ENCODE measurements at places on chromosomes 3 and 15. TPM values are rescaled to one million over a fixed set of nuclear protein-coding genes. Genes with fewer than 3 reads are reported as not detected.

DNA sequence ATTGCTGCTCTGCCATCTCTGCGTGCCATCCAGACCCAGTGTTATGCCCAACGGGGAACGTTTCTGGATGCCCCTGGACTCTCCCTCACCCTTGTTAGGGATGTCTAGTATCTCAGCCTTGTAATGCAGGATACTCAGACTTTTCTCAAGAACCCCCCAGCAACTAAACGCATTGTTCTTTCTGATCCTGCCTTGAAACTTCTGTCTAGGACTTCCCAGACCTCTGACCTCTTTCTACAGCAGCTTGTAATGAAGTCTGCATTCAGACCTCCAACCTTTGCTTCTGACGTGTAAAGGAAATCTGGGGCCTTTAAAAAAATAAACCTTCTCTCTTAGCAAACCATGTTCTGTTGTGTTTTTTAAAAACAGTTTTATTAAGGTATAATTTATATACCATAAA, 139.5 kb downstream of the KCNAB1 start:
- DNase-seq = peak; percentile 19

DNA sequence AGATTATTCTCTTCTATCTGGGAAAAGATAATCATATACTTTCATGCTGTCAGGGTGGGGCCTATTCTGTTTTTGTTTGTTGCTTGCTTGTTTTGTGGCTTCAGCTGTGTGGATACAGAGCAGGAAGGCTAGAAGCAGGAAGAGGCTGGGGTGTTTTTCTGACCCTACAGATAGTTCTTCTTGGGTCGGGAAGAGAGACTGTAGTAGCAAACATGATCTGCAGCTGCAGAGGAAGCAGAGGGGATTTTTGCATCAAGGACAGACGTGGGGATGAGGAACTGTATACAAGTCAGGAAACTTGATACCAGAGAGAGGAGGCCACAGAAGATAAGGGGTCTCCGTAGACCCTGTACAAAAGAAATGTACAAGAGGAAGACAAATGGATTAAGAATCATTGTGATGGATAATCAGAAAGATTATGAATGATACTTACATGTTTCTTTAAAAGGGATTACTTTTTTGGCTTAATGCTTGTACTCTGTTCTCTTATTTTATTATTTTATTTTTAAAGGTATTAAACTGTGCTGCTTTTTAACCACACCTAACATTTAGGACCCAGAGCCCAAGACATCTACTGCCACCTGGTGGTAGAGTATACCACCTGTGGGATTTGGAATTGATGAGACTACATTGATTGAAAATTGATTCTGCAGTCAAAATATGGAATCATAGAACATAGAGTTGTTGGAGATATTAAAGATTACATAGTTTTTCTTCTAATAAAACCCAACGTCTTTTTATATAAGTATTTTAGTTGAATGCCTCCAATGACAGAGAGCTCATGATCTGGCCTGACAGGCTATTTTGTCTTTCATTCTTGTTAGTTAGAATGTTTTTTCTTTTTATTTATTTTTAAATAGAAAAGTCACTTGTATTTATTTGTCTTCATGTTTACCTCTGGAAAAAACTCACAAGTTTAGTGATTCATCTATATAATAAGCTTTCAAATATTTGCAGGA, 87.3 kb upstream of the ROPN1 start:
- peak; percentile 51 for DNase-seq

- peak; percentile 58 for DNase-seq
These were observed 191.9 kb downstream of the STT3B start for GRCh38 chr3:31724651-31725050.

DNA sequence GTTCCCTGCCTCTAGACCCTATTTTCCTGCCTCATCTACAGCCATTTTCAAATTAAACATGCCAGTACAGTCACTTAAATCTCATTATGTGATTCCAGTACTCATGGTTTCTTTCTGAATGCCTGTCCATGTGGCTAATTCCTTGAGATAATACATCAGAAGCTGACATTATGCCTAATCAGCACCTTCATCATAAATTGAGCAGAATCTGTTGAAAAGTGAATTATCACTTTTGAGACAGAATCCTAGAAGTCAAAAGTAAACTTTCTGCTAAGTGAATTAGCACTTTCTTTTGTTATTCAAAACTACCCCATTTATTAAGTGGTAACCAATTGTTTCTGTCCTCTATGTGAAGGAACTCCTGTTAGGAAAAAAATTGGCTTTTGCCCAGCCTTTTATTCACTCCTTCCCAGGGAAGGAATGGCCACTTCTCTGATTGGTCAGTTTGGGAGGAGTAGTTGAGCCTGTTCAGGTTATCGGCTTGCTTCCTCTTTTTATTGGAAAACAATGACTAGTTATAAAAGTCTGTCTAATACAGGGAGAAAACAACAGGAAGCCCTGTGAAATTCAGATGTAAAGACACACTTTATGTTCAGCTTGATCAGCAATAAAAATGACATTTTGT, 40.5 kb downstream of the OSTN start:
- no peak for DNase-seq

AHSG gene
- not detected for total RNA-seq

GRCh38 chr15:39192979-39193560, 387.8 kb upstream of the THBS1 start:
- no peak for DNase-seq

- DNase-seq = no peak
These were observed 470.1 kb downstream of the MFSD1 start for GRCh38 chr3:159271799-159272512.

GRCh38 chr3:111929484-111929883, 49.3 kb upstream of the ABHD10 start:
- DNase-seq = no peak

DNA sequence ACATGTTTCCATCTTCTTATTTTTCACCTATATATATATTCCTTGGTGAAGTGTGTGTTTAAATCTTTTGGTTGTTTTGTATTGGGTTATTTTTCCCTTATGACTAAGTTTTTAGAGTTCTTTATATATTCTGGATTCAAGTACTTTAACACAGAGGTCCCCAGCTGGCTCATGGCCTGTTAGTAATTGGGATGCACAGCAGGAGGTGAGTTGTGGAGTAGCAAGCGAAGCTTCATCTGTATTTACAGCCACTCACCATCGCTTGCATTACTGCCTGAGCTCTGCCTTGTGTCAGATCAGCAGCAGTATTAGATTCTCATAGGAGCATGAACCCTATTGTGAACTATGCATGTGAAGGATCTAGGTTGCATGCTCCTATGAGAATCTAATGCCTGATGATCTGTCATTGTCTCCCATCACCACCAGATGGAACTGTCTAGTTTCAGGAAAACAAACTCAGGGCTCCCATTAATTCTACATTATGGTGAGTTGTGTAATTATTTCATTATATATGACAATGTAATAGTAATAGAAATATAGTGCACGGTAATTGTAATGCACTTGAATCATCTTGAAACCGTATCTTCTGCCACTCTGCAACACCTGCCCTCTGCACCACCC, 151.6 kb downstream of the RSRC1 start:
- no peak for DNase-seq

- DNase-seq = no peak
These were observed 16.5 kb upstream of the ATP2B2 start for GRCh38 chr3:10521772-10522441.

DNA sequence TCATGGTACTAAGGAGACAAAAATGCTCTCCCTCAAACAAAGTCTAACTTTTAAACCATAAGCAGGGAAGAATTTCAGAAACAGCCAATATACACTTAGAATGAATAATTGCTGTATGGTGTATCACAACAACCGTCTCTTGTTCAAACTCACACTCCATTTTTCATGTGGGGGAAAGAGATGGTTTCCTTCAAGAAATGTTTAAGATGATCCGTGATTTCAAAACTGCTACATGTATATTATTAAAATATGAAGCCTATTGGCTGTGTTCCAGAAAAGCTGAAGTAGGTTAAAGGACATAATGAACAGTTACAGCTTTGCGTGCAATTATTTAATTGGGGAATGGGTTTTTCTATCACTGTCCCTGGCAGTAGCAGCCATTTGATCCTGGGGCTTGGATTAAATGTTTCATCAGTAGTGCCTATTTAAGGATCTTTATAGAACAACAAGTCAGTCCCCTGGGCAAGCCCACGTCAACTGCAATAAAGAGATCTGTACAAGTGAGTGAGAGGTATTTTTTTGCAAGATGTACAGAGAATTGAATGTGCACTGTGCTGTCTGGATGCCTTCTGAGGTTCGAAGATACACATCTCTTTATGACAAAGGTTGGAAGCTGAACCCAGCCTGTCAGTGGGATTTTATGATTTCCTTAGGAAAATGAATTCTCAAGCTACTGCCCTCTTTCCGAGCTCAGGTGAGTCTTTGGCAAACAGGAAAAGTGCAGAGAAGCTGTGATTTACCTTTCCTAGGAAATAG, 337.2 kb upstream of the RARB start:
- no peak for DNase-seq

ZNF860 gene
- total RNA-seq = 0.86 TPM

FGF12 gene
- total RNA-seq = not detected

PDZRN3 gene
- total RNA-seq = 32.5 TPM

KCNMB3 gene
- 1.3 TPM for total RNA-seq

DNA sequence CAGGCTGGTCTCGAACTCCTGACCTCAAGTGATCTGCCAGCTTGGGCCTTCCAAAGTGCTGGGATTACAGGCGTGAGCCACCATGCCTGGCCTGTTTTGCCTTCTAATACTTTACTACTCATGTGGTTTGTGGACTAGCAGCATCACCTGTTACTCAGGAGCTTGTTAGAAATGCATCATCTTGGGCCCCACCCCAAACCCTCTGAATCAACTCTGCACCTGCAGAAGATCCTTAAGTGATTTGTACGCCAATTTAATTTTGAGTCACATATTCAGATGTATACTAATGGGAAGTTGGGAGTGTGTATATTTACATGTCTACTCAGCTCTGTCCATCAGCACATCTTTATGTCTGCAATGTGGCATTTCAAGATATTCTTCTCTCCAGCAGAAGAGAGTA, 6.1 kb downstream of the TBC1D21 start:
- DNase-seq = no peak

DNA sequence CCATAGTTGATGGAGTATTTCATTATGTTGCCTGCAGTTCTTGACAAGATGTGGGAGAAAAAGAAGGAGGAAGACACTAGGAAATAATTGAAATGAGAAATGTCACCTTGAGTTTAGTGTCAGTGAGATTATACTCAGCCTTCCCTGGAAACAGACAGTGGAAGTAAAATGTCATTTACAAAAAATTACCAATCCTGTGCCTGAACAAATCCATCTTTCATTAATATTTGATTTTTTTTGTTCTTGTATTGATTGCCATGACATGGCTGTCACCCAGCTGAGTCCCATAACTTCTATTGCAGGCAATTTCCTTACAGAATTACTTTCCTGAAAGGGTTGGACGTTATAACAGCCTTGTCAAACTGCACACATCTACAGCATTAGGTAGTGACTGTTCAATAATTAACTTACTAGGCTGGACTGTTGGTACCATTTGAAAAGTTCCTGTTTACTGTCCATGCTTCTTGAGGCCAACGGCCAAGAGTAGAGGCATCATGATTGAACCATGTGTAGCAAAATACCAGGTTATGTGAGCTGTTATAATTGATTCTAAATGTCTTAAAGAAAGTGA, 572.2 kb upstream of the LMCD1 start:
- DNase-seq = no peak

DNA sequence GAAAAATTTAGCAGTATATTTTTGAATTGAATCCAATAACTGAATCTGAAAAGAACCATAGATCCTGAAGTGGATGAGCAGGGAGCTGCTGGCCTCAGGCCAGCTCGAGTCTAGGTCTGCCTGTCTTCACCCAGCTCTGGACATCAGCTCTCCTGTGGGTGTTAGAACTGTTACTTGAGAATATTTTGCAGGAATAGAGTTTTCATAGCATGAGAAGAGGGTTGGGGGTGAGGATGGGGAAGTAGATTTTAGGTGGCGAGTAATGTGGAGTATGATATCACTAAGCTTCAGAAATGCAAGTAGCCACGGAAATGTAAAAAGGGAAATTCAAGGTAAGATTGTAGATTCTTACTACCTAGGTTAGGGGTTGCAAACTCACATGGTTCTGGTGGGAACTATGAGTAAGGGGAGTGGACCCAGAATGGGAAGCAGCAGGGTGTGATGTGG, 6.2 kb downstream of the RAB8B start:
- no peak for DNase-seq

GRCh38 chr3:190562866-190563510, 49.1 kb downstream of the IL1RAP start:
- peak; percentile 35 for DNase-seq

GRCh38 chr15:98703126-98703685, 54.9 kb downstream of the IGF1R start:
- peak; percentile 13 for DNase-seq

DNA sequence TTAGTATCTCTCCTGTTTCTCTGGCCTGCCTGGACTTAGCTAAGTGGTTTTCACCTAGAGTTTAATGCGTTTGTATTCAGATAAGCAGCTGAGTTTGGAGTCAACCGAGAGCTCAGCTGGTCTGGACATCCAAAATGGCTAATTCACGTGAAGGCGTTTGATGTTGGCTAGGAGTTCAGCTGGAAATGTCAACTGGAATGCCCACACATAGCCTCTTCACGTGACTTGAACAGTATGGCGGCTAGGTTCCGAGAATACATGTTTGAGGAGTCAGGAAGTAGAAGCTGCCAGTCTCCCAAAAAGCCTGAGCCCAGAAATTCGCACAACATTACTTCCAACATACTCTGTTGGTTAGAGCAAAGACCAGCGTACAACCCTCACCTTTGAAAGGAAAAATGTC, 2.2 kb downstream of the USP8 start:
- DNase-seq = no peak

TMEM212 gene
- not detected for total RNA-seq

All from fibroblast of villous mesenchyme (primary cell).